ENCODE measurements at places on chromosomes 13 and 19. TPM values are rescaled to one million over a fixed set of nuclear protein-coding genes. Genes with fewer than 3 reads are reported as not detected.

- peaks cover 22% of the 10 kb centered on the region for H3K4me1 ChIP-seq
- H3K27me3 ChIP-seq = peaks cover 3% of the 10 kb centered on the region
- no peak for DNase-seq
- H3K4me3 ChIP-seq = no peak overlapping the region
Observed at GRCh38 chr19:33724021-33724720, 72.5 kb upstream of the KCTD15 start.

- H3K36me3 ChIP-seq = no peaks in the 10 kb centered on the region
- H3K27ac ChIP-seq = peak overlapping the region; percentile 33
- no peak for DNase-seq
- H3K27me3 ChIP-seq = peaks cover 6% of the 10 kb centered on the region
Observed at GRCh38 chr19:52941941-52942385, 18.7 kb upstream of the ZNF888 start.

DNA sequence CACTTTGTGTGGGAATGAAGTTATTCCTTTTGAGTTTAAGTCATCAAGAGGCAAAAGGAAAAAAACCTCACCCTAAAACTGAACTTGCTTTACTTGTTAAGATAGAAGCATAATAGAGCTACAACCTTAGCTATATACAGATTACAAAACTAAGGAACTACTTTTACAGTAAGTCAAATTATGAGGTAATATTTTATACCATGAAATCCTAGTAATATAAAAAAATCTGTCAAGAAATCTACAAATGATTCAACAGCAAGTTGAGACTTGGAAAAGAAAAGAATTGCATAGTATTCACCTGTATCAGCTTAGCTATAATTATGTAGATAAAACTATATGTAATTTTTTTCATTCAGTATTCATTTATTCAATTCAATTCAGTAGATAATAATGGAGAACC, 335.3 kb downstream of the KLF5 start:
- no peaks in the 10 kb centered on the region for H3K27me3 ChIP-seq
- no peak overlapping the region for H3K4me3 ChIP-seq
- H3K27ac ChIP-seq = no peak overlapping the region
- H3K4me1 ChIP-seq = no peaks in the 10 kb centered on the region
- H3K36me3 ChIP-seq = no peaks in the 10 kb centered on the region

DNA sequence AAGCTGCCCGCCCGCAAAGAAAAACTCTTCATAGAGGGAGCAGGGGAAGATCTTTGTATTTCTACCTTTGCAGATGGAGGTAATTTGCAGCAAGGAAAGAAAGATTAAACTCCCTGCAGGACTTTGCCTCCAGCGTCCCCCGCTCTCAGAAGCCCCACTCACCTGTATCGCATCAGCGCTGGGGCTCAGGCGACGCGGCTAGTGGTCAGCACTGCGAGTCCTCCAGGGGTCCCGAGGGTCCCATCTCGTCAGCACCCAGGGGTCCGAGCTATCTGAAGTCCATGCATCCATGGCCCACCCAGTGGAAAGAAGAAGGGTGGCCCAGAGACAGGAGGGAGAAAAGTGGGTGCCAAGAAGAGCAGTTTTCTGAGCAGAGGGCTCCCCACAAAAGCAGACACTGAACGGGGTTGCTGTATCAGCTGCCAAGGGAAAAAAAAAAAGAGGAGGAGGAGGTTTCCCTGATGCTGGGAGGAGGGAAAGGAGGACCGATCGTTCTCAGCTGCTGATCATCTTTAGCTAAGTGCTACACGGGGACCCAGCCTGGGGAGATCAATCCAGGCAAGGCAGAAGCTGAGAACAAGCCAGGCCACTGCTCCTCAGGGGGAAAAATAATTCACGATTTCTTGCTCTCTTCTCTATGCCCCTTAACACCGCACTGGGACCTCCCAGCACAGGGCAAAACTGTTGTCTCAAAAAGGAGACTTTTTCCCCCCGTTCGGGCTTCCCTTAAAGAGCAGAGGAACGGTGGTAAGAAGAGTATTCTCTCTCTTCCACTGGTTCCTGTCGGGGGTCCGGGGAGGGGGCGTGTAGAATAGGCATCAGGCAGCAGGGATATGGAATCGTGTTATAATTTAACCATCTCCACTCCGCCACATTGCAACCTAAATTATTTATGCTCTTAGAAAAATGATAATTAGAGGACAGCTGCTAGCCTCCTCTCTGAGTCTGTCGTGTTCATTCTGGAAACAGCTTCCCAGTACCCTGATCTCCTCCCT, 117.7 kb upstream of the CACNA1A start:
- H3K27me3 ChIP-seq = peaks cover 8% of the 10 kb centered on the region
- peak overlapping the region; percentile 29 for H3K4me3 ChIP-seq
- H3K4me1 ChIP-seq = peaks cover 11% of the 10 kb centered on the region
- H3K36me3 ChIP-seq = no peaks in the 10 kb centered on the region

- H3K36me3 ChIP-seq = no peaks in the 10 kb centered on the region
- peaks cover 13% of the 10 kb centered on the region for H3K27me3 ChIP-seq
- peak overlapping the region; percentile 50 for H3K4me3 ChIP-seq
- peaks cover 6% of the 10 kb centered on the region for H3K4me1 ChIP-seq
- peak; percentile 69 for DNase-seq
Observed at GRCh38 chr13:25046985-25047511, 48.9 kb upstream of the PABPC3 start.

- H3K27ac ChIP-seq = no peak overlapping the region
- no peaks in the 10 kb centered on the region for H3K27me3 ChIP-seq
- H3K4me1 ChIP-seq = no peaks in the 10 kb centered on the region
- no peak overlapping the region for H3K4me3 ChIP-seq
Observed at GRCh38 chr13:46179491-46179908, 2.5 kb downstream of the LCP1 start.

DNA sequence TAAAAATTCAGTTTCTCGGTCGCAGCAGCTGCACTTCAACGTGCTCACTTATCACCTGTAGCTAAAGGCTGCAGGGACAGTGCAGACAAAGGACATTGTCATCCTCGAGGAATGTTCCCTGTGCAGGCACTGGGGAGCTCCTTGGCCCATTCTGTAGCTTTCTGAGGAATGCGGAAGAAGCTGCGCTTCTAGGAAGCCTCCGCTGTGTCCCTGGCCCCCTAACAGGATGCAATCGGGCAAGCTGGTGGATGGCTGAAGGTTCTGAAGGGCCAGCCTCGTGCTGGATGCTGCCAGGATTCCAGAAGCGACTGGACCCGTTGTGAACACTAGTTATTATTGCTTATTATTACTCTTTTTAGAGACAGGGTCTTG, 8.1 kb downstream of the ANO8 start:
- H3K4me1 ChIP-seq = peaks cover 74% of the 10 kb centered on the region
- peaks cover 85% of the 10 kb centered on the region for H3K36me3 ChIP-seq
- H3K27ac ChIP-seq = peak overlapping the region; percentile 67

DNA sequence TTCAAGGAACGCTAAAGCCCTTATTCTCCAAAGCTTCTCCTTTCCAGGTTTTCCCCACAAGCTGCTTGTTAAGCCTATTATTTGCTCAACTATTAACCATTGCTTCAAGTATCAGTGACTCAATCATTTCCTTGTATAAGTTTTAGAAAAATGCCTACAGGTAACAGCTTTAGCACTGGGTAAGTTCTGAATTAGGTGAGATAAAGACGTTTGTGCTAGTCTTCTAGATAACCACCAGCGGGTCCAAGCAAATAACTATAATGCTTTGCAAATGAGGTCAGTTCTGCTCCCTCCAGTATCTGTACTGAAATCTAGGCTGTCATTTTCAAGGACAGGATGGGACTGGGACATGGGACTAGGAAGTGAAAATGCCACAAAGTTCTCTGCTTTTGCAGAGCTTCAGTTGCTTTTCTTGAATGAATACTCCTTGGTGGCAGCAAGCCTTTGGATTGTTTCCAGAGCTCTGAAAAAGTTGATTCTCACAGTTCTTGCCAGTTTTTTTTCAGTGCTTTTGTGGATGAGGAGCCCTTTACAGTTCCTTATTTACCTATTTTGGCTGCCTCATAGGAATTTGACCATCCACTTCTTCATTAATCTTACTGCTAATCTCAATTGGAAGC, 1487.7 kb downstream of the EFNB2 start:
- no peak overlapping the region for H3K27ac ChIP-seq
- H3K36me3 ChIP-seq = no peaks in the 10 kb centered on the region
- peak; percentile 59 for DNase-seq
- no peaks in the 10 kb centered on the region for H3K4me1 ChIP-seq
- H3K4me3 ChIP-seq = no peak overlapping the region

- H3K4me3 ChIP-seq = no peak overlapping the region
- H3K36me3 ChIP-seq = no peaks in the 10 kb centered on the region
- DNase-seq = no peak
- H3K4me1 ChIP-seq = peaks cover 3% of the 10 kb centered on the region
- H3K27me3 ChIP-seq = no peaks in the 10 kb centered on the region
- no peak overlapping the region for H3K27ac ChIP-seq
Observed at GRCh38 chr13:51663973-51664957, 80.0 kb downstream of the WDFY2 start.

GRCh38 chr19:7772752-7773291, 9.8 kb downstream of the CLEC4M start:
- H3K4me1 ChIP-seq = no peaks in the 10 kb centered on the region
- H3K36me3 ChIP-seq = no peaks in the 10 kb centered on the region
- no peak overlapping the region for H3K27ac ChIP-seq
- no peak for DNase-seq
- peaks cover 3% of the 10 kb centered on the region for H3K27me3 ChIP-seq

DNA sequence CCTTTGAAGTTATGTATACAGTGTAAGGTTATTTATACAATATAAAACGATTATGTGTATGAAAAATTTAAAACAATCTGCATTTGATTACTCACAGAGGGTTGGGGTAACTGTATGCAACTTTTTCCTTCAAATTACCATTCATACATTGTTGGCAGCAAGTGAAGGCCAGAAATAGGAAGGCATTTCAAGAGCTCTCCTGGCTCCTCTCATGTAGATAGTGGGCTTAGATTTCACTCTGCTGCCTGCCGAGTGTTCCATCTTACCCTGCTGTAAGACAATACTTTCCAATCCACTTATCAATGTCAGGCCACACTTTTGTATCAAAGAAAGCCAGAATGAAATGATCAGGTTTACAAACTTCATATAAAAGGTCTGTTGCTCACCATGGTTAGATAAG, 245.2 kb downstream of the DNAJC15 start:
- no peak overlapping the region for H3K4me3 ChIP-seq
- no peaks in the 10 kb centered on the region for H3K36me3 ChIP-seq
- peaks cover 6% of the 10 kb centered on the region for H3K4me1 ChIP-seq
- H3K27me3 ChIP-seq = no peaks in the 10 kb centered on the region
- no peak for DNase-seq

DNA sequence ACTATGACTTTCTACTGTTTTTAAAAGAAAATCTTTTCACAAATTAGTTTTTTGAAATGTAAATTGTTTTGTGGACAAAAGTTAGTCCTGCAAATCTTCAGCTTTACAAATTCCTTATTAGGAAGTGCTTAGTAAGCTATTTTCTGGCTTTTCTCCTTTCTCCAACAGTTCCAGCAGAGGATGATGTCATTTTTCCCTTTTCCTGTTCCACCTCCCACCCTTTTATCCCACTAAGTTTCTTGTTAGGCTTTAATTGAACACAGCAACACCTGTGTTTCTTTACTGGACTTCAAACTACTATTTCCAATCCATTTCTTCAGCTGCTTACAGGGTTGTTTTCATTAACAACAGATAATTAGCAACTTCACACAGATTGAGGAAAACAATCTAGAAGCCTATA, 389.2 kb downstream of the NDFIP2 start:
- no peak overlapping the region for H3K27ac ChIP-seq
- H3K4me3 ChIP-seq = no peak overlapping the region
- H3K4me1 ChIP-seq = no peaks in the 10 kb centered on the region
- no peak for DNase-seq
- H3K27me3 ChIP-seq = no peaks in the 10 kb centered on the region

DNA sequence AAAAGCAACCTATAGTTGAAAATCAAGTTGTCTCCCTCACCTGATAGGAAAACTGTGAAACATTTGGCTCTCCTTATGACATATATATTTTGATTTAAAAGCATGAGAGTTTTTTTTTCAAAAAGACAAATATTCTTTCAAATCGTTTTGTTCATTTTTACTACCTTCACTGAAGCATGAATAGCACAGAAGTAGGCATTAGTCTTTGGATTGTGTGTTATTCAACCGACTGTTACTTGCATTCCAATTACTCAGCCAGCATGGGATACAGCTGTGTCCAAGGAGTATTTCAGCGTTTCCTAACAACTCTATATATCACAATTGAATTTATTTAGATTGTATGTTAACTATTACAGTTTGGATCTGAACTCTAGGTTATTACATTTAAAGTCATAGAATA, 135.2 kb downstream of the PCDH9 start:
- DNase-seq = no peak
- no peaks in the 10 kb centered on the region for H3K4me1 ChIP-seq
- H3K36me3 ChIP-seq = no peaks in the 10 kb centered on the region

DNA sequence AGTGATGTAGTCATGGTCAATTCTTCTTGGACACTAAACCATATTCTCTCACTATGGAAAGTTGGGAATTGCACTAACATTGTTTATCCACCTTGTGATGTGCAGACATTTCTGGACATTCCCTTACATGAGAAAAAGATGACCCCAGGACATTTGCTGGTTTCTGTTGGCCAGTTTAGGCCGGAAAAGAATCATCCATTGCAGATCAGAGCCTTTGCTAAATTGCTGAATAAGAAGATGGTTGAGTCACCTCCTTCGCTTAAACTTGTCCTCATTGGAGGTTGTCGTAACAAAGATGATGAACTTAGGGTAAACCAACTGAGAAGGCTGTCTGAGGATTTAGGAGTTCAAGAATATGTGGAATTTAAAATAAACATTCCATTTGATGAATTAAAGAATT, at the start of gene UTP14C:
UTP14C (plus strand) TSS at position 211 of the 400 bp plus-strand sequence. CDS start 4,114 bp downstream, outside the sequence.
- no peaks in the 10 kb centered on the region for H3K4me1 ChIP-seq
- H3K36me3 ChIP-seq = peaks cover 40% of the 10 kb centered on the region
- no peak within 1 kb of the TSS for H3K27ac ChIP-seq

DNA sequence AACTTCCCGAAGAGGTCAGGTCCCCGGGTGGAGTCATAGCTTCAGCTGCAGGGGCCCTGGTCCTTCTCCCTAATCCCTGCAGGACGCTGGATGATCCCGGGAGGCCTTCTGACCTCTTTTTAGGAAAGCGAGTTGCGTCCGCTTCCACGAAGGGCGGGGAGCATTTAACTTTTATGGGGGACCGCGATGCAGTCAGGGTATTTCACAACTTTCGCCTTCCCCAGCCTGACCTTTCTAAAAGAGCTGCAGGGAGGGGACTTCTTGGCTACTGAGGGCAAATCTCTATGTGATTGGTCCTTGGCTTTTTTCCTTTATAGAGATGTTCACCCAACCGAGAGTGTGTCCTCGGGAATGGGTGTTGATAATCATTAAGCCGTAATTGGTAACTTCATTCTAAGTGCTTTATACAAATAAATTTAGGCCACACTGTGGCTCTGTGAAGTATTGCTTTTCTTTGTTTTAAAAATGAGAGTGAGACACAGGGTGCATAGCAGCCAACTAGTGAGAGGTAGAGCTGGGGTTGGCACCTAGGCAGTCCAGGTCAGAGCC, 778 bp downstream of the ZNF230 start:
- DNase-seq = peak; percentile 1
- H3K4me3 ChIP-seq = peak overlapping the region; percentile 61
- H3K27ac ChIP-seq = no peak overlapping the region

POLR2E gene
- 53.1 TPM for total RNA-seq

SLC8A2 gene
- total RNA-seq = 22.9 TPM

ZNF8 gene
- total RNA-seq = 9.5 TPM

NHLRC3 gene
- total RNA-seq = 40.3 TPM

SLC5A5 gene
- total RNA-seq = 104 TPM

SOX21 gene
- total RNA-seq = 4.3 TPM

IL12RB1 gene
- total RNA-seq = 0.40 TPM

GJB6 gene
- 70.6 TPM for total RNA-seq

All from spinal cord (tissue), 10 donors.